ENCODE measurements at places on chromosomes 16 and 17.

DNA sequence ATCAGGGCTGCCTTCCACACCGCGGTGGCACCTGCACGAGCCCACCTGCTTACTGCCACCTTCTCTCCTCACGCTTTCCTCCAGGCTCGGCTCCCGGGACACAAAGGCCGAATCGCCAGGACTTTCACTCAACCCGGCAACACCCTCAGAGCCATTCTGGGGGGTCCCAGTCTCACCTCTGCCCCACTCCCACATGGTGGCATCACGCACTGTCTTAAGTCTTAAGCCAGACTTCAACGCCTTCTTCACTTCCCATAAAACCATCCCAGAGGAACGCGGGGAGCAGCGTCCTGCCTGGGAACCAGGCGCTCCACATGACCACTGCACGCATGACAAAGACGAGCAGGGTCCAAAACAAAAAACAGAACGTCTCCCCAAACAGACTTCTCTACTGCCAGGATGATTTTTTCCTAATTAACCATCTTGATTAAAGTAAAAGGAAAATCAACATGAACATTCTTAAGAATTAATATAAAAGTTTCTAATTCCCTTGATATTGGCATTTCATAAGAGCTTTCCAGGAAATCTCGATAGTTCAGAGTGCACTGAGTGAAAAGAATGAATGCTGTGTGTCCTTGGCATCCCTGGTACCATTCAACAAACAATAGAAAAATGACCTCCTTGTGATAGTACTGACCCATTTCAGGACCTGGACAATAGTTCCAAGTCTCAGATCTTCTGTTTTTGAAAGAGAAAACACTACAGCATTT lies 2.6 kb downstream of the CANT1 start:
- DNase-seq: no peak

GRCh38 chr16:18800775-18801144 lies 589 bp downstream of the ARL6IP1 start:
- DNase-seq: no peak

DNA sequence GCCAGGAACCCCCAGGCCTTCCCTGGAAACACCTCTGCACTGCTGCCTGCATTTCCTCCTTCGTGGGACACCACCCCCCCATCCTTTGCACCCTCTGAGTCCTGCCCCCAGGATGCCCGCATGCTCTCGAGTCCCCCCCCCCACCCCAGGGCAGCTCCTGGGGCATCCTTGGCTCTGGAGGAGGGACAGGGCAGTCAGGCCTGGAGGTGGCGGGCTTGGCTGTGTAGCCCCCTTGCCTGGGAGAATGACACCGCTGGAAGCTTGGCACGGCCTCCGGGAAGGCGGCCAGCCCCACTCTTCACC lies 98.9 kb upstream of the GSE1 start:
- DNase-seq: no peak

DNA sequence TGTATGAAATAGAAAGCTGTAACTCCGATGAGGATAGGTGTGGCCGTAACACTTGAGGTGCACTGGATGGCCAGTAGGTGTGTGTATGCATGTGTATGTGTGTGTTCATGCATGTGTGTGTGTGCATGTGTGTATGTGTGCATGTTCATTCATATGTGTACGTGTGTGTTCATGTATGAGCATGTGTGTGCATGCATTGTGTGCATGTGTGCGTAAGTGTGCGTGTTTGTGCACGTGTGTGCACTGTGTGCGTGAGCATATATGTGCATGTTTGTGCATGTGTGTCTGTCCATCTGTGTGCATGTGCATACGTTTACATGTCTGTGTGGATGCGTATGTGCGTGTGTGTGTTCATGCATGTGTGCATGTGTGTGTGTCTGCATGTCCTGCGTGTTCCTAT lies 145.5 kb downstream of the C16orf95 start:
- no peak for DNase-seq
